Gastrocnemius medialis (tissue), 4 donors: ENCODE measurements at places on chromosomes 5 and 9.
A peak's percentile ranks its signal among the peaks of the same experiment; 100 is the strongest.

- DNase-seq, result no peak
These were observed 33.3 kb upstream of the PHF2 start for GRCh38 chr9:93543117-93543516.

DNA sequence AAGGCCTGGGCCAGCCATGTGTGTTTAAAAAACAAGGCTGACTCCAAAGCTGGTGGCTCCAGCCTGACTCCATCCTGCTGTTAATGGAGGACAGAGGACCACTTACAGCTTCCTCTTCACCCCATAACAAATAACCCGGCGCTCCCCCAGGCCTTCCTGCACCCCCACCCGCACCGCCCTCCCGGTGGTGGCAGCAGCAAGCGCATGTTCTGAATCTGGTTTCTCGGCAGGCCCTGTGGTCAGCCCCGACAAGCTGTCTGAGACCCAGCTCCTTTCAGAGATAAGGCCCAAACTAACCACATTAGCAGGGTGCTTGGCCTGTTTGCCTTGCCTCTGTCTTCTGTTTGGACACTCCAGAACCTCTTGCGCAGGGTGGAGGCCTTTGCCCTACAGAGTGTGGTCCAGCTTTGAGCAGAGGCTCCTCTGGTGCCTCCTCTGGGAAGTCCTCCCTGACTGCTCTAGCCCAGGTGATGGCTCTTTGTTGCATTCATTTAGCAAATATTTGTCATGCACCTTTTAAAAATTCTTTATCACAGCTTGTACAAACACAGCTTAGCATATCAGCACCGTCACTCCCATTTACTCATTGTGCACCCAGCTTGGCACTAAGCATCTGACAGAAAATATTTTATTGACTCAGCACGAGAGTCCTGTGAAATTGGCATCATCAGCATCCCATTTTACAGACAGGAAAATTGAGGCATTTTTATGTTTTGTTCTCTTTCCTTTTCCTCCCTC is 78.4 kb downstream of the NDFIP1 start:
- no peak for DNase-seq

GRCh38 chr5:173268750-173269432 is 33.9 kb upstream of the NKX2-5 start:
- no peak for DNase-seq

GRCh38 chr5:170070556-170071412 is 34.9 kb upstream of the FOXI1 start:
- DNase-seq, result no peak

- DNase-seq, result no peak
These were observed 105.5 kb upstream of the PDE4D start for GRCh38 chr5:59999056-59999455.

DNA sequence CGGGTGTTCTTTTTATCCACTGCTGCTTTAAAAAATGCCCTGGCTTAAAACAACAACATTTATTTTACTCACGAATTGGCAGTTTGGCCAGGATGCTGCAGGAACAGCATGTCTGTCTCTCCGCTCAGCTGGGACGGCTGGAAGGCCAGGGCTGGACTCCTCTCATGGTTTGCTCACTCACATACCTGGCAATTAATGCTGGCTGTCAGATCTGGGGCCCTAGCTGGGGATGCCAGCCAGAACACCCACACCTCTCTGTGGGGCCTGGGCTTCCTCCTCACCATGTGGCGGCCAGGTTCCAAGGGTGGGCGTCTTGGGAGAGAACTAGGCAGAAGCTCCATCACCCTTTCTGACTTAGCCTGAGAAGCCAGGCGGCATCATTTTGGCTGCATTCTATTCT is 189.1 kb upstream of the IL12B start:
- DNase-seq, result no peak

DNA sequence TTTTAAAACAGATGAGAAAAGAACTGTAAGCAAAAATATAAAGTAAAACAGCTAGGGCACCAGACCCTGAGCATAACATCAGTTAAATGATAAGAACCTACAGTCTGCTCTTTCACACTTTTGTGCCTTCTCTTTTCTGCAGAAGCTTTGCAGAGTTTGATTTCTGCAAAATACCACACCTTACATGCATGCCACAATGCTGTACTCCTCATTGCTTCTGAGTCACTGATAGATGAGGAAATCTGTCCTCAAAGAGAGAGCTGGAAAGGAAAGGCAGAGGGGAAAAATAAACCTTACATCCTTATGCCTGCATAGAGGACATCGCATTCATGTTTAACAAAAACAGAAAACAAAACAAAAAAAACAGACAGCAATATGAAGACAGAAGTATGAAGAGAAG is 142.9 kb downstream of the ATPSCKMT start:
- DNase-seq, result no peak

GRCh38 chr5:18091142-18091541 is 456.9 kb downstream of the TAF11L14 start:
- DNase-seq, result no peak

DNA sequence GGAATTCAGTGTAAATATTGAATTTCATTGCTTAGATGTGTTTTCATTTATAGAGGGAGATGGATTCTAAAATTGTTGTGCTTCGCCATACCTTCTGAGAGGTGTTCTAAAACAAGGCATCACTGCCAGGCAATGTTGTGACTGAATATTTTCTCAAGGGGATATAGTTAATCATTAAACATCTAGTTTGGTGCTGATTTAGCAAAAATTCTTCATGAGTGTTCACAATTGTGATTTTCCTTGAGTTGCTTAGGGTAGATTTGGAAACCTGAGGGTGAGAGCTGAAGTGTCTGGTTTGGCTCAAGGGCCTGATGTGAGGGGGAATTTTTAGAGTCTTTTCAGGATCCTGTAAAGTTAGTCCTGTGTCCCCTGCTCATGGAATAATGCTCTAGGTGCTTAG is 104.5 kb downstream of the MAT2B start:
- DNase-seq, result no peak

GRCh38 chr5:133627180-133627579 is 14.8 kb upstream of the FSTL4 start:
- no peak for DNase-seq

- DNase-seq, result peak; percentile 67
These were observed 8.3 kb upstream of the CXXC5 start for GRCh38 chr5:139639619-139640380.

- no peak for DNase-seq
These were observed 447.8 kb downstream of the ENC1 start for GRCh38 chr5:74192606-74193299.

DNA sequence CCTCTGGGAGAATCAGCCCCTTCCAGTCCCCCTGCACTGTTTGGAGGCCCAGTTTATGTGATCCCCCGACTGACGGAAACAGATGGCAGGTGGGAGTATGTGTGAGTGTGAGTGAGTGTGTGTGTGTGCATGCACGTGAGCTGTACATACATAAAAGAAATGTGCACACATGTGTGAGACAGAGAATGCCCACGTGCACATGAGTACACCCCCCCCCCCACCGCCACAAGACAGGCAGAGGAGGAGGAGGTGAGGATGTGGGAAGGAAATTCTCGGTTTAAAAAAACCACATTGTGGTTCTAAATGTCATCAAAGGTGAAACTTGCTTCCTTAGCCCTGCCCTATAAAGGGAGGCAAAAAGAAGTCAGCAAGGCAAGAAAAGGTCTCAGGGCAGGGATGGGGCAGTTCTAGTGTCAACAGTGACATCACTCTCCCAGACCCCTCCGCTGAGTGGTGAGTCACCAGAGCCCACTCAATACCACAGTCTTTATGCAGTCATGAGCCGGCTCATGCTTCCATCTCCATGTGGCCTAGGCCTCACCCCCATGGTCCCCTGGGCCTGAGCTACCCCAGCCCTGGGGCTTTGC is 79.2 kb upstream of the HSPA9 start:
- no peak for DNase-seq

- DNase-seq, result no peak
These were observed 70.3 kb downstream of the COL27A1 start for GRCh38 chr9:114225561-114226212.
